ENCODE measurements at places on chromosomes 5 and 9.

DNA sequence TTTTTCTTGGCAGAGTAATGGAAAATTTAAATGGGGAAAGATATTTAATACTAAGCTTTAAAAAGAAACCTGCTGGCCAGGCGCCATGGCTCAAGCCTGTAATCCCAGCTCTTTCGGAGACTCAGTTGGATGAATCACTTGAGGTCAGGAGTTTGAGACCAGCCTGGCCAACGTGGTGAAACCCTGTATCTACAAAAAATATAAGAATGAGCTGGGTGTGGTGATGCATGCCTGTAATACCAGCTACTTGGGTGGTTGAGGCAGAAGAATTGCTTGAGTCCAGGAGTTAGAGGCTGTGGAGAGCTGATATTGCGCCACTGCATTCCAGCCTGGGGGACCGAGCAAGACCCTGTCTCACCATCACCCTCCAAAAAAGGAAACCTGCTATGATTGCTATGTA lies 32.8 kb downstream of the TUT7 start:
- DNase-seq = no peak

- no peak for DNase-seq
Observed at GRCh38 chr9:20242510-20243189, 379.6 kb downstream of the MLLT3 start.

- DNase-seq = no peak
Observed at GRCh38 chr9:69485466-69485865, 160.5 kb downstream of the ENTREP1 start.

GRCh38 chr5:133323494-133324457 lies 272.0 kb downstream of the HSPA4 start:
- no peak for DNase-seq

- DNase-seq = peak; percentile 90
Observed at GRCh38 chr9:129496473-129497004, 124.4 kb downstream of the C9orf50 start.

DNA sequence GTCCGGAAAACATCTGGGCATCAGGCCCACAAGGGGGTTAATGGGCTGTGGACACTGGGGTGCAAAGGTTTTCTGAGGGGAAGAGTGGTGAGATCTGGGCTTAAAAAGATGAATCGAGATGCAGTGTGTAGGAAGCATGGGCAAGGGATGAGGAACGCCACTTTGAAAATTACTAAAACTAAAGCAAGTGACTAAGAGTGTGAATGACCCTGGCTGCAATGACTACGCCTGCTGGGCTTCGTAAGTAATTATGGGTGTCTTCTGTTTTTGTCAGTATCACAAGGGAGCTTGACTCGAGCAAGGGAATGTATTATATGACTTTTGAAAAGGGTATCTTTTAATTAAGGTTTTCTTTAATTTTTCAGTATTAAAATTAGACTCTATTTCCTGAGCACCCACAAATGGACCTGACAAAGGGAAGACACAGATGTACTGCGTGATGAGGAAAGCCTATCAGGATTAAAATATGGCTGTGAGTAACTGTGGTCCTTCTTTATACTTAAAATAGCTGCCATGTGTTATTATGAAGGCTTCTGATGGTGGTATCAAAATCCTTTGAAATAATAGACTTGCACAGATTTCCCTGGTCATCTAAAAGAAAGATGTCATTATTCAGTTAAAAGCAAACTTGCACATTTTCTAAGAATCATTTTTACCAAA lies 4.2 kb downstream of the CTXN3 start:
- DNase-seq = no peak

DNA sequence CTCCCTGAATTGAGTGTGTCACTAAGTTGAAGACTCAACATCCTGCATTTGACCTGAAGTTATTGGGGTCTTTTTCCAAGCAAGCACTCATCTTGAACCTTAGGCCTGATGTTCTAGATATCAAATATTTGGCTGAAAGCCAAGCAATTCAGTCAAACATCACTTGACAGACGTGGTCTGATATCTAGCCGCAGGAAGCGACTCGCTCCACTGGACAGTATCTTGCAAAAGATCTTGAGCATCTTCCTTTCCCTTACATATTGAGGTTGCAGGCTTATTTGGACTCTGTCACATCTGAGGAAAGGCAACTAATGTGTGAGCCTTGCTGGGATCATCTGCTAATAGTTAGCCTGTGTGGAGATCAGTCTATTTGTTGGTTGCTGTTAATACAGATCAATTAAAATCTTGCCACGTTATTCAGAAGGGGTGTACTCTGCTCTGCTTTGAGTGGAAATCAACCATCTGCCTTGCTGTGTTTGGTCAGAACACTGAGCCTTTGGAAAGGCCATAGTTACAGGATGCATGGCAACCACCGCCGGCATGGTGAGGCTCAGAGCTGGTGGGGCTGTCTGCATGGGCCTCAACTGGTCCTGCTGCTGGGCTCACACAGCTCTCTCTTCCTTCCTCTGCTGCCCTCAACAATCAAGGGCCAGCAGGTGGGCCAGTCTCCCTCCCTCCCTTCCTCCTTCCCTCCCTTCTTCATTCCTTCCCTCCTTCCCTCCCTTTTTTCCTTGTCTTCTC lies 166.9 kb upstream of the KLF9 start:
- no peak for DNase-seq

DNA sequence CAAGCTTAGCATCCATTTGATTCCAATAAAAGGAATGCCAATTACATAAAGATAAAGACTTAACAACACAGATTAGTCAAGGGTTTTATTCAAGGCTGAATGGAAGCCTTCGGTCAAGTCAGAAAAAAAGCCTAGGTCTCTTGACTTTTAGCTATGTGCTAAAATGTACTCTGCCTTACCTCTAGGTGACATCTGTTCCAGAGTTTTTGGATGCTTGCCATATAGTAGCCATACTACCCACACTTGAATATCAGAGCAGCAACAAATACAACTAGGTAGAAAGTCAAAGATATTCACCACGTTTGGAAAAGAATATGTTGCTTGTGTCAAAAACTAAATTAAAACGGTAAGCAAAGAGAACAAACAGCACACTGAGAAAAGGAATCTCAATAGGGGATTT lies 484.7 kb downstream of the ELAVL2 start:
- no peak for DNase-seq

DNA sequence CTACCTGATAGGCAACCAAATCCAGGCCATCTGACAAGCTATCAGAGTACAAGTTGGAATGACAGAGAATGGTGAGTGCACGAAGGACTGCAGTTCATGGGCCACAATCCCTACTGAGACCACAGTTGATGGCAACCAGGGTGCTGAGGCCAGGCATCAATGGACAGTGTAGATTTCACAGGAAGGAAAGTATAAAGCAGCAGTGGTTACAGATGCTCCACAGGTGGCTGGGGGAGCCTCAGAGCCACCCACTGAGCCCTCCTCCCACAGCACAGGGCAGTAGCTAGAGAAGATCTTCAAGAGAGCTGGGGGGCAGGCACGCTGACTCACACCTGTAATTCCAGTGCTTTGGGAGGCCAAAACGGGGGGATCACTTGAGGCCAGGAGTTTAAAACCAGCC lies 49.4 kb downstream of the RETREG1 start:
- DNase-seq = no peak

DNA sequence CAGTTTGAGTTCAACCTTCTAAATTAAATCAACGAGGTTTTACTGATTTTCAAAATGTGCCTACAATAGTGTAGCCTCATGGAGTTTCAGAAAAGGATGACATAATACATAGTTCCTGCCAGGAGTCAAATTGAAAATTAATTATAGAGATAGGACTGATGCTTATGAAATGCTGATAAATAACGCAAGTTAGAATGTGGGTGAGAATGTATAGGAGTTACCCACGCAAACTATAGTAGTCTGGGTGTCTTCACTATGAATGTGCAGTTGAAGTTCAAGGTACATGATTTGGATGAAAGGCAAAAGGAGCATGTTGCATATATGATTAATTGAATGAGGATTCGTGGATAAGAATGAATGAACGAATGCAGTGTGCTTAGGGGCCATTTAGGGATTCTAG lies 95.7 kb downstream of the SV2C start:
- no peak for DNase-seq

Measured in large intestine (tissue), 12 donors.